Cerebellar nuclear complex (tissue), 1 donor: ENCODE measurements at places on chromosomes 16 and 17.

DNA sequence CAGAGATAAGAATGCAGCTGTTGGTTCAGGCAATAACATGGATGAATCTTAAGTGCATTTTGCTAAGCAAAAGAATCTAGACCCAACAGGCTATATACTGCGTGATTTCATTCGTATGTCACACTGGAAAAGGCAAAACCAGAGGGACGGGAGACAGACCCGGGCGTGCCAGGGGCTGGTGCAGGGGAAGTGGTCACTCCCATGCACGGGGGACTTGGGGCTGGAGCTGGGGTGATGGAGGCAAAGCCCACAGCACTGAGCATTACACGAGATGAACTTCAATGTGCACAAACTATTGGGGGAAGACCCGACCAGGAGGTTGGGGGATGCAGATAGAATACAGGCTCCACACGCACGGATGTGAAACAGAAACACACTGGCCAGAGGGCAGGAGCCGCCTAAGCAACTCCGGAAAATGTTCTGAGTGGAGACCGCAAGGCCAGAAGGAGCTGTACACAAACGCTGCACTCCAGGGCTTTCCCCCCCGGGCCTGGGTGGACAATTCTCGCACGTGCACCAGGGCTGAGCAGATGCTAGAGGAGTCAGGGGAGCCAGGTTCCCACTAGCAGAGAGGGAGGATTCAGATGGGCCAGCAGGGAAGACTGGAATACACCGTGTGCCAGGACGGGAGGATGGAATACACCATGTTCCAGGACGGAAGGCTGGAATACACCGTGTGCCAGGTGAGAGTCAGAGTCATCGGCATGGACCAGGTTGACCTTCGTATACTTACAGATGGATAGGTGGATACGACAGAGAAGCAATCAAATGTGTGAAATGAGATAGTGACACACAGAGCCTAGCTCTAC lies 11.3 kb downstream of the LMF1 start:
- peak; percentile 72 for DNase-seq

GRCh38 chr17:75191584-75191983 lies 8.8 kb upstream of the SUMO2 start:
- DNase-seq = no peak

DNA sequence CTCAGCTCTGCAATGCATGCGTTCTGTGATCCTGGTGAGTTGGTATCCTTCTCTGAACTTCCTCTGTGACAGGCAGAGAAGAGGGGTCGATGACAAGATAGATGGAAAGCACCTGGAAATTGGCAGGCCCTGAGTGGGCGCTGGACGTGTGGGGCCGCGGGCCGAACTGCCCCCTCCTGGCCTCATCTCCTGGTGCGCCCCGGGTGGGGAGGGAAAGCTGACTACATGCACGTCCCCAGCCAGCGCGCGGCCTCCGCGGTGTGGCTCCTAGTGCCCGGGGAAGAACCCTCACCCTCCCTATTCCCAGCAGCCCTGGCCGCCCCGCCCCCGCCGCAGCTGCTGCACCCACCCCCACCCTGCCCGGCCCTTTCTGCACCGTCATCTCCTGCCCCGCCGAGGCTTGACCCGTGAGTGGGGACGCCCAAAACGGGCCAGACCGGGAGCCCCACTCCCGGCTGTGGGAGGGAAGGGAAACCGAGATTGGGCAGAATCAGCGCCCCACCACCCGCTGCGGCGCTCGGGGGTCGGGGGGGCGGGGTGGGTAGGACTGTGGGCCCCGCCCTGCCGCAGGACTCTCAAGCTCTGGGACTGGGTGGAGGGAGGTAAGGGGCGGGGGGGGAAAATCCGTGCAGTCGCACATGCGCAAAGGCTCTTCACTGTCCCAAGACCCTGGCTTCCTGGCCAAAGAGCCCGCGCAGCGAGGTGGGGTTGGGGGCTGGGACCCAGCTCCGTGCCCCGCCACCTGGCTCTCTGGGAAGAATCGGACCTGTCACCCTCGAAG lies at the start of gene NOL3:
NOL3 (plus strand) TSS at position 371 of the 781 bp plus-strand sequence.
- DNase-seq = no peak

GRCh38 chr16:87201052-87201451 lies 116.1 kb downstream of the C16orf95 start:
- DNase-seq = no peak

- DNase-seq = no peak
Observed at GRCh38 chr17:39563476-39563875, 44.2 kb downstream of the NEUROD2 start.

DNA sequence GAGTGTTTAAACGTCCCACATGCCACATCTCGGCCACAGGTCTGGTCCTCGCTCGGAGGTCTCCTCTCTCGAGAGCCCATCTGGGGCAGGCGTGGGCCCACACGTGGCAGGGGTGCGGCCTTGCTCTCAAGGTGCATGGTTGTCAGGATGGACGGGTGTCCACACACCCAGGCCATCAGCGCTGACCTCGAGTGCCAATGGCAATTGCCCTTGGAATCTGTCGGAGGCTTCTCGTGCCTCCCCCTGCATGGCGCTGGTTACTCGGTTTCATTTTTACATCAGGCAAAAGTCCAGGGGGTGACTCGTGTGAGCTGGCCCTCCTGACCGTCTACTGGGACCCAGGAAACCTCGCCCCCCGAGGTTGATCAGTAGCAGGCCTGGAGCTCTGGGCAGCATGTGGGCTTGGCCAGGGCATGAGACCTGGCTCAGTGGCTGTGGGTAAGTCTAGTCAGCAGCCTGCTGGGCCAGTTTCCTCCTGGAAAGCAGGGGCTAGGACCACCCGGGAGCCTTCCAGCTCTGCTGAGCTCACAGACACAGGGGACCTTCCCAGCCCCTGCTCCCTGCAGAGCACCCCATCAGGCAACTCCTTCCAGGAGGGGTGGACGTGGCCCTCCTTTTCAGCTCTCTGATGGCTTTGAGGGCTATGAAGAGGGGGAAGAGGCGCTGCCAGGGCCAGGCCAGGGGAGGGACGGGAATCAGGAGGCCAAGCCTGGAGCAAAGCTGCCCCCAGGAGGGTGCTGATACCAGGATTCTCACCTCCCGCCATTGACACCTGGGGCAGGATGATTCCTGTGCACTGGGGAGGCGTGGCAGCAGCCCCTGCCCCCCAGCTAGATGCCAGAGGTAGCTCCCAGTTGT lies 3.7 kb upstream of the ZNF469 start:
- no peak for DNase-seq

DNA sequence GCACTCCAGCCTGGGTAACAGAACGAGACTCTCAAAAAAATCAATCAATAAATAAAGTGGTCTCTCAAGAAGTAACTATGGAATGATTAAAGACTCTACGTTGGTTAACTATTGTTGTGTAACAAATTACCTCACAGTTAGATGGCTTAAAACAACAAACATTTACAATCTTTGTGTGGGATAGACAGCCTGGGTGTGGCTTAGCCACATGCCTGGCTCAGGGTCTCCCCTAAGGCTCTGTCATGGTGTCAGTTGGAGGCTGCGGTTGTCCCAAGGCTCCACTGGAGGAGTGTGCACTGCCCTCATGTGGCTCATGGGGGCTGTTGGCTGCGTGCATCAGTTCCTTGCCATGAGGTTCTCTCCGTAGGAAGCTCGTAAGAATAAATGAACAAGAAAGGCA lies 294.5 kb downstream of the SNX29 start:
- no peak for DNase-seq

- no peak for DNase-seq
Observed at GRCh38 chr16:46844771-46845170, 13.8 kb upstream of the C16orf87 start.

DNA sequence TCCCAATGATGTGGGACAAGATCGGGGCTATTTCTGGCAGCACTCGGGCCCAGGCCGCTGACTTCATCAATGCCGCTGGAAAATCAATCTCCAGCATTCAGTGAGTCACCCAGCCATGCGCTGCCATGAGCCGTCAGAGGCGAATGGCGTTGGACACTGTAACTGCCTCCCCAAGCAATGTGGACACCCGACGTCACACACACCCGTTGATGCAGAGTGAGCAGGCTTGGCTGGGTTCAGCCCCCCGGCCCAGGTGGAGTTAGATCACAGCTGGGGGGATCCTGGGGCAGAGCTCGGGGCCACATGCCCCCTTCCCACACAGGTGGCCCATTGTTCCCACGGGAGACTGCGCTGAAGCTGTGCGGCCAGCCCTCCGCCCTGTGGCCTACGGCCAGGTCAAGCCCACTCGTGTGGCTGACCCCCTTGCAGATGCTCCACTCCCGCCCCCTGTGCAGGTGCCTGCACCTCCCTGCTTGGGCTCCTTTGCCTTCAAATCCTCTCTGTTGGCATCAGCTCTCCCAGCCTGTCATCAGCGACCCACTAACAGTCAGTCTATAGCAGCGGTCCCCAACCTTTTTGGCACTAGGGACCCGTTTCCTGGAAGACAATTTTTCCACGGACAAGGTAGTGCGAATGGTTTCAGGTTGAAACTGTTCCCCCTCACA lies 89.9 kb downstream of the TBC1D16 start:
- no peak for DNase-seq

GRCh38 chr16:58152246-58152868 lies 23.2 kb upstream of the CFAP20 start:
- no peak for DNase-seq

DNA sequence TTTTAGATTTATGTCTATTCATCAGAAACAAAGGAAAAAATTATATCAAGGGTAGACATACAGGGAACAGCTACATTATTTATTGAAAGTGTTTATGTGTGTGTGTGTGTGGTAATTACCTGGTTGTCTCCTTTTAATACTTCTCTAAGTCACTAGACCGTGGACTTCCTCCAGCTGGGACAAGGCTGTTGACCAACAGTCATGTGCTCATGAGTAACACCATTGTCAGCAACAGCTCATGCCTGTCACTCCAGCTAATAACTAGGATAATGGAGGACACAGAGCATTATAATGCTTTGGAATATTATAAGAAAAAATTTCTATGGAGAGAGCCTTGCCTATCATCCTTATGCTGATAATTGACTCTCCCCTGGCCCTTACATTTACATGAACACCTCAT lies 125.3 kb upstream of the SALL1 start:
- DNase-seq = no peak

- DNase-seq = no peak
Observed at GRCh38 chr16:10776280-10776679, 32.6 kb downstream of the NUBP1 start.

DNA sequence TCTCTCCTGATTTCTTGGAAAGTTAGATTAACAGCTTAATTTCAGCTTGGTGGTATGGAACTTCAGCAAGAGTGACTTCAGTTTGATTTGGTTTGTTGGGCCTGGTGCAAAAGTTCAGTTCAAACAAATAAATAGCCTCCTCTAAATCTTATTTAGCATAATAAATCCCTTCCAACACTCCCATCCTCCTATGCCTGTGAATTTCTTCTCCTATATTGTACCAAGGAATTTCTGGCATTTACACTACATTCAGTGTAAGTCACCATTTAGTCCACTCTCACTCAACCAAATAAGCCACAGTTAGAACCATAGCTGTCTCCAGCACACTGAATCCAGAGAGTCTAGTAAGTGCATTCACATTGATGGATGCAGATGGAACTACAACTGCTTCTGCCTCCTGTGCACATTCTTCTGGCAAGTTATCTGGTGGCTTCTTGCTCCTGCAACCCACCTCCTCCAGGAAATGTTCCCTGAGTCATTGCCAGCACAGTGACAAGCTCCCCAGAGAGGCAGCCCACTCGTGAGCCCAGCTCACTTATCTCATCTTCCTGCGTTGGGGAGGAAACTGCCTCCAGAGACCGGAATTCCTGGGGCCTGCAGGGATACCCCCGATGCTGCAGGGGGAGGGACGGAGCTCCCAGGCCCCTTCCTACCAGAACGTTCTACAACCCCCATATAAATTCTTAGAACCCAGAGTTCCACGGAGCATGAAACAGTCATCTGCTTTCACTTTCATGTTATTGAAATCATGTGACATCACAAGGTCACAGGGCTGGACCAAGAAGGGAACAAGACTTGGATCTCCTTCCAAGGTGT lies 318.3 kb downstream of the PHKB start:
- no peak for DNase-seq

DNA sequence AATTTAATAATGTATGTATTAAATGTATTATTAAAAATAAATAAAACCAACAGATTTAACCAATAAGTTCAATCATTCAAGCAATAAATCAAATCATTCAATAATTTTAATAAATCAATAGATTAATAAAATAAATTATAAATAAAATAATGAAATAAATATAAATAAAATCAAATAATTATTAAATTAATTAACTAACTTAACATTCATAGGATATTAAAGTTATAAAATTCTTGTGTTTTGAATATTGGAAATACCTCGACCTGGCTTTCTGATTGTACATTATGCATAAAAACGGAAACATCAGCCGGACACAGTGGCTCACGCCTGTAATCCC lies 182.2 kb downstream of the BANP start:
- no peak for DNase-seq

DNA sequence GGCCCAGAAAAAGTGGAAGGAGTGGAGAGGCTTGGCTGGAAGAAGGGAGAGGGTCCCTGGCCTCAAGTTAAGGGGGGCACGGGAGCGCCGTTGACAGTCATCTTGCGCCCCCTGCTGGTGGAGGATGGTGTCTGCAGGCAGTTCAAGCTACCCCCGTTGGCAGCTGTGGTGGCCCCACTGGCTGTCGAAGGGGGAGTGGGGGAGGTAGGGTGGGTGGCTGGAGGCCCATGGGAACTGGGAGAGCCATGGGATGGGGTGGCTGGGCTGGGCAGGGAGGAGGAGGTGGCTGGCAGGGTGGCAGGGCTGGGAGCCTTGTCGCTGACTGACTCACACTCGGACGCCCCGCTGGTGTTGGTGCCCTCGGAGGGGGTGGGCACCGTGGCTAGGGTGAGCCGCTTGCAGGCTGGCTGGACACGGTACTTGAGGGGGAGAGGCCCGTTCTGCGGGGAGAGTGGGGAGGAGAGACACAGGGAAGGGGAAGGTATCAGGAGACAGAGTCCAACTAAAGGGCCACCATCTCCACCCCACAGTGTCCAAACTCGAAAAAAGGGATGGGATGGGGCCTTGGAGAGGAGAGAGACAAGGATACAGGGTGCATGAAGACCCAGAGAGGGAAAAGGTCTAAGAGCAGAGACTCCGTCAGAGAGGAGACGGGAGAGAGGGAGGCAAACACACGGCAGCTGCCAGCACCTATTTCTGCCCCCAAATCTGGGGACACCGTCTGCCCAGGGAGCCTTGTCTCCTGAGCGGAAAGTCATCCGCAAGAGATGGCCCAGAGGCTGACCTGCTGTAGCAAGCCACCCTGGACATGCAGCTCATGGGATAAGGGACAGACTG lies 5.2 kb downstream of the CISD3 start:
- no peak for DNase-seq
